ENCODE measurements at places on chromosomes 1 and 21.

- no peak for DNase-seq
Measured at GRCh38 chr1:246297279-246298265, 209.5 kb downstream of the SMYD3 start.

- DNase-seq, result no peak
Measured at GRCh38 chr1:41381692-41382479, 20.7 kb downstream of the FOXO6 start.

DNA sequence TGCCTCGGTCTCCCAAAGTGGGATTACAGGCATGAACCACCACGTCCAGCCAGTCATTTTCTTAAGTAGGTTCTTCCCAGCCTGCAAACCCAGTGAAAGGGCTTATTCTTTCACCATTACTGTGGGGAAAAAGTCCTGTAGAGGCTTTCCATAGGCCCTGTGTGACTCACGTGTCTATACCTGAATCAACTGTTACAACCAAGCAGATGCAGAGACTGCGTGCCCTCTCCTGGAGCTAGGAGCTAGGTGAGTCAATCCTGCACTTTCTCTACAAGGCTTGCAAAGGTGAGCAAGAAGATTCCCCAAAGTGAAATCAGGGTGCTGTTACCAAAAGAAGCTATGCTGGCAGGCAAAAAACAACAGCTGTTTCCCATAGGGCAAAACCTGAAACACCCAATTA lies 13.8 kb upstream of the MPZL1 start:
- DNase-seq, result no peak

DNA sequence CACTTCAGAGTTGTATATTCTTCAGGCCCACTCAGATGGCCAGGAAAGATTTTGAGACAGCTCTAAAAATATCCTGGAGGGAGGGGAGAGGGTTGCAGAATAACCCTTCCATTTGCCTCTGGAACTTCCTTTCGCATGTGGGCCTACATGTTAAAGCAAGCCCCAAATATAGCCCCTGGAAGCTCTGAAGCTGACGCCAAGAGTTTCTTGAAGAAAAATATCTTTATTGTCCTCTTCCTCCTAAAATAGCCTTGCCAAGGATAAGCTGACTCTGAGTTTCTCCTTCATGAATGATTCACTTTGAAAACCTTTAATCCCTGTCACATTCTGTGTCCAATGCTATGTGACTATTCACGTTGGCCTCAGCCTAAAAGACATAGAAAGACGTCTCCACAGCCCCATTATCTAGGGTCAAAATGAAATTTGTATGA lies 6.4 kb downstream of the C1orf116 start:
- no peak for DNase-seq

DNA sequence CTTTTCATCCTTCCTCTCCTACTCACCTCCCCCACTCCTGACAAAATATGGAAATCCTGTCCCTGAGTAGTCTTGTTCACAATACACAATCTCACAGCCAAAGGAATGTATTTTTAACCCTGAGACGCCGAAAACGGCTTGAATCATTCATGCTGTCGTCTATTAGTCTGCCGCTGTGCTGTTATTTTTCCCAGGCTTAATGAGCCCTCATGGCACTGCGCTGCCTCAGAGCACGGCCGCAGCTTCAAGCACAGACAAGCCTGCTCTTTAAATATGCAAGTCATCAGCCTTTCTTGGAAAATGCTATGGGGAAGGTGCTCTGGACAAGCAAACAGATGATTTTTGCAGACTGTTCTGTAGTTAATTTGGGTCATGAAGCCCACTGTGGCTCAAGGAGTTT lies 302.7 kb downstream of the DISC1 start:
- no peak for DNase-seq

- no peak for DNase-seq
Measured at GRCh38 chr1:213330281-213330680, 279.2 kb downstream of the RPS6KC1 start.

- DNase-seq, result no peak
Measured at GRCh38 chr1:182170891-182171461, 109.5 kb upstream of the ZNF648 start.

DNA sequence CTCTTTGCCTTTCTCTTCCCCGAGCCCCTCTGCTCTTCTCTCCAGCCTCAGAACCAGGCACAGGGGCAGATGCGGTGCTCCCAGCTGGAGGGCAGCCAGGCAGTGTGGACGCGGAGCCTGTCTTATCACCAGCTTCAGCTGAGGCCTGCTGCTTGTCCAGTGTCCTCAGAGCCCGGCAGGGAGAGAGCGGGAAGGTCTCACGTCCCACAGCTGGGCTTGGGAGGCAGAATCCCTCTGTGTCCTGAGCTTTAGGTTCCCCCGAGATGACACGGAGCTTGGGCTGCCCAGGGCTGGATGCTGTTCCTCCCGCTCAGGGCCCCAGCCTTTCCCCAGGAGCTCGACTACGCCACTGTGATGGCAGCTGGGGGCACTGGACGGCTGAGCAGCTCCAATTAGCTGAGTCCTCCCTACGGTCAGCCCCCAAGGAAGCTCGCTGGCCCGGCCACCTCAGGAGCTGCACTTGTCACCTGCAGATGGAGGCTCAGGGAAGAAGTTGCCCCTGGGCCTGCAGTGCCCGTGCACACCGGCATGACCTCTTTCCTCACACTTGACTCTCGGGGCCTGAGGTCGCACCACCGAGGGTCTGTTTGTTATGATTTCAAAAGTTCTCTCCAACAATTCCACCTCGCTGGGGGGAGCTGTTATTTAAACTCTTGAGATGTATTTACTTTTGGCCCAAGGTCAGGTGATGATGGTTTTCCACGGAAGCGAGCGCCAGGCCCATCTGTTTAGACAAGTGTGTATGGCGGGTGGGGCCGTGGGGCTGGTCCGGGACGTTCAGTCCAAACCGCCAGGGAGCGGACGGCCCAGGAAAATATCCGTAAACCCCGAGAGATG lies 127.3 kb downstream of the SIK1 start:
- DNase-seq, result no peak

DNA sequence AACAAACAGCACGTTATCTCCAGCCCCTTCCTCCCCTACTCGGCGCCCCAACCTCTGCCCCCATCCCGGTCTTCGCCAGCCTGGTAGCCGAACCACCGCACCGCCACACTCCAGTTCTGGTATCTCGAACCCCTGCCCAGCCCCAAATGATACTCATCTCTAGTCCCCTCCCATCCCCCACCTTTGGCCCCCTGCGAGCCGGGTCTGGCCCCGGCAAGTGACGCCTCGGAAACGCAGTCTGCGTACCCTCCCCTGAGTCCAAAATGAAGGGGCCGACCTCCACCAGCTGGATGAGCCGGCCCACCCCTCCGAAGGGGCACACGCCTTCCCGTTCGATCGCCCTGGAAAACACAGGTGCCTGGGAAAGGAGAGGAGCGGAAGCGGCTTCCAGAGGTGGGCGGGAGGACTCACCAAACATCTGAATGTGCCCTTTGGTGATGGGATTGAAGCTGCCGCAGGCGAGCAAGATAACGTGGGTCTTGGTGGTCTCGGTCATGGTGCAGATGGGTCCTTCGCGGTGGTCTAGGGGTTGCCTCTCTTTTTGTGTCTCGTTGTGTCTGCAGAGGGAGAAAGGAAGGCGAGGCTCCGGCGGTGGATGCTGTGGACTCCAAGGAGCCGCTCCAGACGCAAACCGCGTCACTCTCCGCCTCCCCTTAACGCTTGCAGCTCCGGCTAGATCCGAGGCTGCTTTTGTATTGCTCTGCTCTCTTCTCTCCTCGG lies at the start of gene NMNAT2:
Gene NMNAT2 (minus strand): TSS at position 609 of the 720 bp plus-strand sequence. CDS start 113 bp downstream, at position 496.
- DNase-seq, result no peak

DNA sequence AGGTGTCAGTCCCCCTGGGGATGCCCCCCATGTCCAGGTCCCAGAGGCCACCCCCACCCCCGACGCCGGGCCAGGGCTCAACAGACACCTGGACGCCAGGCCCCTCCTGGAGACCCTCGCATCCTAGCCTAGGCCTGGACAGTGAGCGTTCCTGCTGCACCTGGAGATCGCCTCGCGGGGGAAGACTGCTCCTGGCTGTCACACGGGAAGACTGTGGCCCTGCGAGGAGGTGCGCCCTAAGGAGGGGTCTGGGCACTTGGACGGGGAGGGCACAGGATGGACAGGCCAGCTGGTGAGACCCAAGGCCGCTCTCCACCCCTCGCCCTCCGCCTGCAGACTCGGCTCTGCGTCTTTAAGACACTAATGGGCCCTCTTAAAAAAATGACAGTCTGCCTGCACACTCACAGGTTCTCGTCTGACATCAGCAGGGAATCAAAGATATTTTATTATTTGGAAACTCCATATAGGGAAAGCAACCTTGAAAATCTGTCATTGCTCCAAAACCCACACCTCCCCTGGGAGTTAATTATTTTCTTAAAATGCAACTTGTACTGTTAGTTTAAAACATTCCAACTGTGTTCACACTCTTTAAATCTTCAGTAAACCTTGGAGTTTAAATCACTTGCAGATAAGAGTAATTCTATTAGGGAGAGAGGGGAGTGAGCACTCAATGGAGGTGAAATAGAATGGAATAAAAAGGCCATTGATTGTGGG lies 45.6 kb upstream of the ACTRT2 start:
- no peak for DNase-seq

DNA sequence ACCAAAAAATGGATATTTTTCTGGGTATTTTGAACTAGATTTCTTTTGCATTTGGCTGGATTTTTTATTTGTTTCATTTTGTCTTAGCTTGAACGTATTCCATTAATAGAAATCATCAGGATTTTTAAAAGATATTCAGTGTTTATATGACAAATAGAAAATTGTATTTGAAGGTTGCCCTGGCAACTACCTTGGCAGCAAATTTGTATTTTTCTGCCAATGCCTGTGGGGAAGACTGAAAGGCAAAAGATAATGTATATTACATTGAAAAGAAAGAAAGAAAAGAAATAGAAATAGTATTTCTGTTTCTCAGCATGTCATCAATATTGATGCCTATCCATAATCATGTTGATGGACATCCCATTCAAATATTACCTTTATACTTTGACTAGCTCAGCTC lies 16.8 kb downstream of the VCAM1 start:
- no peak for DNase-seq

Measured in stimulated activated CD4-positive, alpha-beta T cell treated with anti-CD3 and anti-CD28 coated beads, TNF-alpha, amount 100 ng/mL, for 24 hours (primary cell).